ENCODE measurements at places on chromosomes 5 and 9. TPM values are rescaled to one million over a fixed set of nuclear protein-coding genes. Genes with fewer than 3 reads are reported as not detected.

The CCL28 gene
- 5.4 TPM for total RNA-seq

The CSF1R gene
- total RNA-seq: 0.94 TPM

The COL23A1 gene
- not detected for total RNA-seq

The PHYHD1 gene
- 0.44 TPM for total RNA-seq

The SH3GL2 gene
- not detected for total RNA-seq

The RNF208 gene
- 5.0 TPM for total RNA-seq

DNA sequence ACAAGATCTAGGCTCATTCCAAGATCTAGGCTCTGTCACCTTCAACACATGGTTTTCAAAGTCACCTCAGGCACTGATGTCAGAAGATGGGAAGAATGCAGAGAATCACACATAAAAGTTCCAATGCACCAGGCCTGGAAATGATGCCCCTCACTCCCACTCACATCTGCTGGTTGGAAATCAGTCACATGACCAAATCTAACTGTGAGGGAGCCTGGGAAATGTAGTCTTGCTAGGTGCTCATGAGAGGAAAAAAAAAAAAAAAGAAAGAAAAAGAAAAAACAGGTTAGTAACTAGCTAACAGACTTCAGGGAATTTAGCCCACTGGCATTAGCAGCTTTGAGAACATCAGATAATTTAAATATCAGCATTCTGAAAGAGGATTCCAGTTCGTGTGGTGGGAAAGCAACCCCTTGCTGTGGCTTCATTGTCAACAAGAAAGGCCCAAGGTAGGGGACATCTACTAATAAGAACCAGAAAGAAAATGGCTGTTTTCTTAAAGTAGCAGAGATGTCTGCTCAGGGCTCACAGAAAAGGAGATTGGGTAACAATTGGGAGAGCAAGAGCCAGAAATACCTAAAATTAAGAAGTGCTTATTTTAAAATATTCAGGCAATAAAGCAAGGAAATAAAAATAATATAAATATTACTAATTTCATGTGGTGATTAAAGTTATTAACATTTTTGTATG is 614.3 kb downstream of the ACTL7B start:
- no peak for DNase-seq

DNA sequence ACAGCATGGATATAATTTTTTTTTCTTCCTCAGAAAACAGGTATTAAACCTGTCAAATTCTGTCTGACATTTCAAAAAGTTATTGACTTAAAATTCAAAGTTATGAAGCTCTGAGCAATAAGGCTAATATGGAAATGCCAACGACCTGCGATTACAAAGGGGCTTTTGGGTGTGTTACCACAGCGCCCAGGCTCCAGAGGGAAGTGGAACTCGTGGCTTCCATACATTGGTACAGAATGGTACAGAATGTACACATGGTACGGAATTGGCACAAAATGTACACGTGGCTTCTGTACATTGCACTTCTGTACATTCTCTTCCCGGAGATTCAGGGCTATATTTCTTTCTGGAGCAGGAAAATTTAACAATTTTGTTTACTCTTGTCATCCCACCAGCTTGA is 225.1 kb upstream of the TBCA start:
- DNase-seq: no peak

DNA sequence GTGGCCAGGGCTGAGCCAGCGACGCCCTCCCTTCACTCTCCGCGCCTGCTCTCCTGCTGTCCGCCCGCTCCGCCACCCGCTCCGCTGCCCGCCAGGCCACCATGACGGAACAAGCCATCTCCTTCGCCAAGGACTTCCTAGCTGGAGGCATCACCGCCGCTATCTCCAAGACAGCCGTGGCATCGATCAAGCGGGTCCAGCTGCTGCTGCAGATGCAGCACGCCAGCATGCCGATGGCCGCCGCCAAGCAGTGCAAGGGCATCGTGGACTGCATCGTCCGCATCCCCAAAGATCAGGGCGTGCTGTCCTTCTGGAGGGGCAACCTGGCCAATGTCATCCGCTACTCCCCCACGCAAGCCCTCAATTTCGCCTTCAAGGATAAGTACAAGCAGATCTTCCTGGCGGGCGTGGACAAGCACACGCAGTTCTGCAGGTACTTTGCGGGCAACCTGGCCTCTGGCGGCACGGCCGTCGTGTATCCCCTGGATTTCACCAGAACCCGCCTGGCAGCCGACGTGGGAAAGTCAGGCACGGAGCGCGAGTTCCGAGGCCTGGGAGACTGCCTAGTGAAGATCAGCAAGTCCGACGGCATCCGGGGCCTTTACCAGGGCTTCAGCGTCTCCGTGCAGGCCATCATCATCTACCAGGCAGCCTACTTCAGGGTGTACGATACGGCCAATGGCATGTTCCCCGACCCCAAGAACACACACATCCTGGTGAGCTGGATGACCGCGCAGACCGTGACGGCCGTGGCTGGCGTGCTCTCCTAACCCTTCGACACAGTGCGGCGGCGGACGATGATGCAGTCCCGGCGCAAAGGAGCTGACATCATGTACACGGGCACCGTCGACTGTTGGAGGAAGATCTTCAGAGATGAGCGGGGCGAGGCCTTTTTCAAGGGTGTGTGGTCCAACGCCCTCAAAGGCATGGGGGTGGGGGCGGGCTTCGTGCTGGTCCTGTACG is 1130.4 kb upstream of the ACO1 start:
- DNase-seq: no peak

DNA sequence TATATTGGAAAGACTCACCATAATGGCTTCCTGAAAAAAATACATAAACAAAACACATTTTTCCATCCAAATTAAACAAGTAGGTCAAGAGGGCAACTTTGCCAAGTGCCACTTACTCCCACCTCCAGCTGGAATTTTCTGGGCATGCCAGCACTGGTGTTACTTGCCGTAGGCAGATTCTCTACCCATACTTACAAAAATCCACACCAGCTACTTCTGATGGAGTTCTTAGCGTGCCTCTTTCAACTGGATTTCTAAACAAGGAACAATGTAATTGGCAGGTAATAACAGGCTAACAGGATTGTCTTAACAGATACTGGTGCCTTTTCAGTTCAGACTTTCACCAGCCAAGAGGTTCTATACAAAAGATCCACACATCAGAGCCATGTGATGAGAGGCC is 301.4 kb downstream of the MLLT3 start:
- DNase-seq: no peak

GRCh38 chr5:145579301-145579700 is 255.8 kb downstream of the PRELID2 start:
- no peak for DNase-seq

DNA sequence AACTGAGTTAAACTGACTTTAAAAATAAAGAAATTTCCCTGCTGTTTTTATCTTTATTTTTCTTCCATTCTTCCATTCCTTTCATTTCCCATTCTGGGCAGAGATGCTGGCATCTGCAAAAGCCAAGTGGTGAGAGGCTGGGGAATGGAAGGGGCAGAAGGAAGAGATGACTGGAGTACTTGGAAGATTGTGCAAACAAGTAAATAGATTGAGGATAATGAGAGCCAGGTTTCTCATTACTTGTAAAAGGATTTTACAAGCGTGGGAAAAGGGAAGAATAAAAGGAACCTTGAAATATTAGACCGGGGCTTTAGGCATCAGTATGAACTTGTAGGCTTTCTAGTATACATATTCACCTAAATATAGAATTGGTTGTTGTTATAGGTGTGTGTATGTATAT is 341.2 kb downstream of the CAAP1 start:
- no peak for DNase-seq

- DNase-seq: no peak
These were observed 10.3 kb downstream of the OCLN start for GRCh38 chr5:69502767-69503488.

DNA sequence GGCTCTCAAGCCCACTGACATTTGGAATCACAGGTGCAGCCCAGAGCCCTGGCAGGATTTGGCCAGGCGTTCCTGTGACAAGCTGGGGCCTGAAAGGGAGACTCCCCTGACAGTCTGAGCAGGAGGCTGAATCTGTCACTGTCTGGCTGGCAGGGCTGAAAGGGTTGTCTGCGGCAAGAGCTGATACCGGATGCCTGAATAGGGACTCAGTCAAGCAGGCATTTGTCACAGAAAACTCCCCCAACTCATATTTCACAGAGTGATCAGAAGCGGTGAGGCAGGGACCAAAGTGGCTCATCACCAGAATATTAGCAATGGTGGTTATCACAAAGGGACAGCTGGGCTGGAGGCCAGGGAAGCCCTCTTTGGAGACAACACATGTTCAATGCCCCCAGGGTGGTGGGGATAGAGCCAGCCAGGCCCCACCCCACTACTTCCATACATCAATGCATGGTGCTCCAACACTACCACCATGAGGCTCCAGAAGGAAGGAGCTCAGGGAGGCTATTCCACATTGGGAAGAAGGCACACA is 295.5 kb downstream of the DTWD2 start:
- DNase-seq: no peak

- DNase-seq: no peak
These were observed 513.5 kb downstream of the AGTPBP1 start for GRCh38 chr9:85228111-85228855.

GRCh38 chr5:159735749-159736660 is 180.3 kb upstream of the ADRA1B start:
- no peak for DNase-seq

DNA sequence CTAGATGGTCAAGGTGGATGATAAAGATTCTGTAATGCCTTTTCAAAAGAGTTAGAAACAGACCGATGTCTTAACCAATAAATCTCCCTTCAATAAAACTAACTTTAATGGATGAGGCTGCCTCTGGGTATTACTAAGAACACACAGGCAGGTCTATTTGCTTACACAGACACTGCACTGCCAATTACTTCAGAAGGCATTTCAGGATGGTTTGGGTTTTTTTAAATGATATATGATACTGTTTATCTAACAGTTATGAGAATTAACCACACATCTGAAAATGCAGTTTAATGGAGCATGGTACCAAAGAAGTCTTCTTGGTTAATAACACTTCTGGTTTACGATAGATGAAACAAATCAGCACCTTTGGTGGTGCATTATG is 367.9 kb upstream of the GRAMD2B start:
- no peak for DNase-seq

- DNase-seq: no peak
These were observed 1.0 kb downstream of the ADAMTS13 start for GRCh38 chr9:133423216-133423615.

Measured in activated naive CD4-positive, alpha-beta T cell treated with anti-CD3 and anti-CD28 coated beads for 36 hours (primary cell).